CD4-positive, alpha-beta T cell treated with Interleukin-17A for 1 hour (primary cell): ENCODE measurements at places on chromosomes 11 and 22.

DNA sequence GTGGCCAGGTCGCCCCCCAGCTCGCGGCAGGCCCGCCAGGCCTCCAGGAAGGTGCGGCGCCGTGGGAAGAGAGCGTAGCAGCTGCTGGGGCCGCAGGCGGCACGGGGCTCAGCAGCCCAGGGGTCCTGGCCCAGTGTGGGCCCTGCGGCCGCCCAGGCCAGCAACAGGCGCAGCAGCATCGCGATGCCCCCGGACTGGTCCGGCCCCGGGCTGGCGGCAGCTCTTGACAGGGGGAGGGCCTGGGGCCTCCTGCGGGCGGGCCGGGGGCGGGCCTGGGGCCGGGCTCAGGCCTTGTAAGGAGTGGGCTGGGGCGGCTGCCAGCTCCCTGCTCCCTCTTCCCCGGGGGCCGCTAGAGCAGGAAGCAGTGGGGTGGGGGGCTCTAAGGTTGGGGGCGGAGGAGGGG lies at the start of gene CD248:
TSS of gene CD248 (minus strand) at position 196 of the 403 bp plus-strand sequence. CDS start at position 179, 17 bp downstream.
- no peak for DNase-seq

DNA sequence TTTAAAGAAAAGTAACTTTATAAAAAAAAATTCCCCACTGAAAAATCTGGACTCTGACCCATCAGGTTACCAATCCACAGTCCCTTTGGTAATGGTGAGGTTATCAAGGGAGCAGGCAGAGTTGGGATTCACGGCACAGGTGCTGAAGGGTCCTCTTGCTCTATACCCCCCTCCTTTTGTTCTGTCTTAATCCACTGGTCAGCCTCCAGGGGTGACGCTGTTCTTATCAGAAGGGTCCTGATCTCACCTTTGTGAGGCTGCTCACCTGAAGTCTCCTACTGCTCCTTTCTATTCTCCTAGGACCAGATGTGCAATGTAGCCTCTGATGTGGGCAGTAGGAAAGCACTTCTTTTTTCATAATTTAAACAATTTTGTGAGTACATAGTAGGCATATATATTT lies 80.6 kb upstream of the E2F8 start:
- no peak for DNase-seq

GRCh38 chr11:203945-204586 lies 3.1 kb downstream of the BET1L start:
- no peak for DNase-seq

- DNase-seq = no peak
Observed at GRCh38 chr11:86802146-86802545, 1.8 kb downstream of the PRSS23 start.

GRCh38 chr11:14860511-14860910 lies 31.5 kb downstream of the CYP2R1 start:
- DNase-seq = no peak

GRCh38 chr11:10477690-10478046 lies 22.6 kb downstream of the AMPD3 start:
- DNase-seq = no peak

DNA sequence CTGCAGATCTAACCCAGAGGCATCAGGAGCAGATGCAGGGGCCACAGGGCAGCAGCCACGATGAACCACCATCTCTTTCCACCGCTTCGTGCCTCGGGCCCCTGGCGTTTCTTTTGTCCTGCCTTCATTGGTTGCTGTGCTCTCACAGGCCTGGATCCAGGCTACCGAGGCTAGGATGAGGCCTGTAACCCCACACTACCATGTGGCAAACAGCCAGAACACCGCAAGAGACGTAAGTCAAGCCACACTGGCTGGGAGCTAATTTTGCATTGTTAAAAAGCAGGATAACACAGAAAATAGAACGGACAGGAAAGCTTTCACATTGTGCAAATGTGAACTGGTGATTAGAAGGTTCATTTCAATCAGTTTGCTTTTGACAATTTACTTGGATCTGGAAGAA lies 15.7 kb upstream of the ARFGAP3 start:
- DNase-seq = no peak

GRCh38 chr22:45318168-45318557 lies 8.4 kb downstream of the FAM118A start:
- peak; percentile 97 for DNase-seq

GRCh38 chr11:35862666-35863065 lies 81.2 kb upstream of the LDLRAD3 start:
- no peak for DNase-seq

- no peak for DNase-seq
Observed at GRCh38 chr11:91373497-91373896, 851.1 kb upstream of the FAT3 start.

- no peak for DNase-seq
Observed at GRCh38 chr11:16096336-16096735, 260.0 kb downstream of the SOX6 start.

DNA sequence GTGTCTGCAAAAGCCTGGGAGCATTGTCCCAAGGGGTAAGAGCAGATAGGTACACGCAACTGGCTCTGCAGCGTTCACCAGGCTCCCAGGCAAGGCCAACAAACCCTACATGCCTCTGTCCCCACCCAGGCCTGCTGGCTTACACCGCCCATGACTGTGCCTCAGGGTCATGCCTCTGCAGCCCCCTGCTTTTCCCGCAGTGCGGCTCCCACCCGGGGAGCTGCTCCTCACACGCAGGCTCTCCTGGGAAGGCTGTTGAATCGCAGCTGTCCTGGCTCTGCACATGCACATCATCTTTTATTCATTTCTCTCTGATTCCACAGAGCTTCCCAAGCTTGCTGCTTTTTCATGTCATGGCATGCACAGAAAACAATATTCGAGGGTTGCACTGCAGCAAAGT lies 29.2 kb upstream of the B3GAT1 start:
- no peak for DNase-seq

GRCh38 chr11:63769714-63770455 lies 1.3 kb upstream of the ZFTA start:
- no peak for DNase-seq

- no peak for DNase-seq
Observed at GRCh38 chr11:35036639-35037038, 102.3 kb upstream of the CD44 start.

DNA sequence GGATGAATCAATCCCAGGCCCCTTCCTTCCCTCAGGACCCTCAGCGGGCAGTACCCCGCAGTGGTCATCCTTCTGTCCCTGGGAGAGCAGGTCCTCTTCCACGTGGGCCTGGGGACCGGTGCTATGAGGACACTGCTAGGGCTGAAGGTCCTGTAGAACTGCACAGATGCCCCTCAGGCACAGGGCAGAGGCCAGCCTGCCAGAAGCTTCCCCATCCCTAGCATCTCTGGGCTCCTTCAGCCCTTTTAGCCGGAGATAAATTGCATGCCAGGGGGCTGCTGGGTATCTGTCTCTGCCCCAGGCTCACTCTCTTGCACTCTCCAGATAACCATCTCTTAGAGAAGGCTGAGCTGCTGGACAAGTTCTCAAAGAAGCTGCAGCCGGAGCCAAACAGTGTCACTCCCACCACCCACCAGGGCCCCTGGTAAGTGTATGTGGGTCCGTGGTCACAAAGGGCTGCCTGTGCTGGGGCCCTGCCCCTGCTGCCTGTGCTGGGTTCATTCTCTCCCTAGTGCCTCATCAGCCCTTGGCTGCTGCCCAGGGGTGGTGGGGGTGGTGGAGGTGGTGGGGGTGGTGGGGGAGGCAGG lies 2.3 kb downstream of the ATG16L2 start:
- no peak for DNase-seq

- no peak for DNase-seq
Observed at GRCh38 chr11:102683277-102683676, 22.3 kb downstream of the MMP27 start.

GRCh38 chr11:28715726-28716125 lies 607.5 kb downstream of the METTL15 start:
- DNase-seq = no peak

DNA sequence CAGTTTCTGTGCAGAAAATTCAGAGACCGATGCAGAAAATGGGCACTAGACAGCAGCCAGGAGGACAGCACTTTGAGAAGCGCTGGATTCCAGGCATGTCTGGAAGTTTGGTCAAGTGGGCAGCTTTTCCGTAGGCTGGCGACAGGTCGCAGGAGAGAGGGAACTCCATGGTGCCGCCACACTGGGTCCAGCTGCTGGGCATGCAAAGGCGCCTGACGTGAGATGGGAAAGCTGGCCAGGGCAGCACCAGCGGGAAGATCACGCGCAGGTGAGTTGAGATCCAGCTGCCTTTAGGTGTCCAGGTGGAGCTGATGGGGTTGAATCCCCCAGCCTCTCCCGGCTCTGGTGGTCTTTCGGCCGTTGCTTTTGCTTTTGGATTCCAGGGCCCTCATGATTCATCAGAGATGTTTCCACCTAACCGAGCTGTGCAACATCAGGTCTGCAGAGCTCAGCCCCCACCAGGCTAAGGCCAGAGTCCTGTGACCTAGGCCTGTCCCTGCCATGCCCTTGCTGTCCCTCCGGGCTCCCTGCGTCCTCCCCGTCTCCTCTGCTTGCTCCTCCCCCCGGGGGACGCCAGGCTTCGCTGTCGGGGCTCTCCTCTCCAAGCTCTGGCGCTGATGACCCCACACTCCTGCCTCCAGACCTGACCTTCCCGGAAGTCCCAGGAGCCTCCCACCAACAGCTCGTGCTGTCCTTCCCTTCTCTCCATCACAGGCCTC lies 1001.7 kb downstream of the BRD1 start:
- no peak for DNase-seq

DNA sequence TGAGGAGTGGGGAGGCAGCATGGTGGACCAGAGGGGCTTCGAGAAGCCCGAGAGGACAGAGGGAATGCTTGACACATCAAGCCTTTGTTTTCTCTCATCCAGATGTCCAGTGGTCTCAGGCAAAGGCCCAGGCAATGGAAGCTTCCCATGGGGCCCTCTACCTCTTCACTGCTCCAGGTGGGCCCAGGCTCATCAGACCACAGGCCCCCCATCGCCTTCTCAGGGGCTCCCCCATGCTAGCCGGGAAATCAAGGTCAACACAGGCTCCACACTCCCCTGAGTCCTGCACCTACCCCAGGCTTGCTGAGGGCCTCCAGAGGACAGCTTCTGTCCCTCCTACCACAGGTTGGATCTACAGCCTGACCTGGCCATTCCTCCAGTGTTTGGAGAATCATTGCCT lies 157.5 kb downstream of the CHST1 start:
- no peak for DNase-seq

DNA sequence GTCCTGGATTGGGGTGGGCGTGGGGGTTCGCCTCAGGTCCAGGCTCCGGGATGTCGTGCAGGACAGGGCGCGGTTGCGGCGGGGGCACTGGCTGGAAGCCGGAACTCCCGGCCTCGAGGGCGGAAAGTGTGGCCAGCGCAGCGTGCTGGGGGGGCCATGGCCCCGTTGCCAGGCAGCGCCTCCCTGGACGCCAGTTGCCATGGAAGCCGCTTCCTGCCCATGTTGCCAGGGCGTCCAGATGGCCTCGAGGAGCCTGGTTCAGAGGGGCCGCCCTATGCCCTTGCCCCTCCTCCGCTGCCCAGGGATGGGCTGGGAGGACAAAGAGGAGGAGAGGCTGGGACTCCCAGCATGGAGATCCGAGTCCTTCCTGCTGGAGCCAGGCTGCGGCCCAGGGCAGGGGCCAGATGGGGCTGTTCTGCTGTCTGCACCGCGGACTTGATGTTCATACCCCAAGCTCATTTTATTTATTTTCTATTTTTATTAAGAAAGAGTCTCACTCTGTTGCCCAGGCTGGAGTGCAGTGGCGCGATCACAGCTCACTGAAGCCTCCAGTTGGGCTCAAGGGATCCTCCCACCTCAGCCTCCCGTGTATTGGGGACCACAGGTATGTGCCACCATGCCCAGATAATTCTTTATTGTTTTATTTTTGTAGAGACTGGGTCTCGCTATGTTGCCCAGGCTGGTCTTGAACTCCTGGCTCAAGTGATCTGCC lies 4.6 kb upstream of the CCDC188 start:
- DNase-seq = peak; percentile 25

DNA sequence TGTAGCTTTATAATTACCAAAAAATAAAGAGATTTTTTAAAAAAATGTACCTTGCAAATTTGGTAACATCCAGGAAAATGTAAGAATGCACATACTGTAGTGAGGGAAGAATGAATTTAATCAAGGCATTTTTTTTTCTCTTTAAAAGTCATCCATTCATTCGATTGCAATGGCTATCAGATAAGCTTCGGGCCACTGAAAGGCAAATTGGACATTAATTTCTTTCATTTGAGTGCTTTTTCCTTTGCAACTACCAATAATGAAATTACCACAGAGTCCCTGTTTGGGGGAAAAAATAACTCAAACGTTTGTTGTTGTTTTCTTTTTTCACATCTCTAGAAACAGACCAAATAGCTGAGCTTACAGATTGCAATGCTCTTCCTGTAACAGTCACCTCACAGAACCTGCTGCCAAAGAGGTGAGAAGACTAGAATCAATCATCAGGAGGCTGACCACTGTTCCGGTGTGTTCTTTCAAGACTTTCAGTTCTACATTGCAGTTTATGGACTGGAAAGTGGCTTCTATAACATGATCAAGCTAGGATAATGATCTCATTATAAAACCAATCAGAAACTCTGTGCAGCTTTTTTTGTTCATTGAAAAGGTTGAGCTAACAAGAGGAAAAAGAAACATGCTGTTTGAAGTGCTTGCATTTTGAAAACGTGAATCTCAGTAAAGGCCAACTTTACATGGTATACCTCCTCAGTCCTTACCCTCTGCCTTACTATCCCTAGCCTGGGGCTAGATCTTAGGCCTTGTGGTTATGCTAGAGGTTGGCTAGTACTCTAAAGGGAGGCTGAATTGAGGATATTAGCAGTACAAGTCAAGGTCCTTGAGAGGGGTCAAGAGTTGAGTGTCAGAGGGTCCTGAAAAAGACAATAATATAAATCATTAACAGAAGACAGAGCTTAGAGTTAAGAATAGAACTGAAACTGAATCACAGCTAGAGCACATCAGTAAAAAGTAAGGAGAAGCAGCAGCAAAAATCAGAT lies 1276.1 kb downstream of the LRRC4C start:
- no peak for DNase-seq

GRCh38 chr11:131717616-131718015 lies 347.2 kb downstream of the NTM start:
- DNase-seq = no peak

DNA sequence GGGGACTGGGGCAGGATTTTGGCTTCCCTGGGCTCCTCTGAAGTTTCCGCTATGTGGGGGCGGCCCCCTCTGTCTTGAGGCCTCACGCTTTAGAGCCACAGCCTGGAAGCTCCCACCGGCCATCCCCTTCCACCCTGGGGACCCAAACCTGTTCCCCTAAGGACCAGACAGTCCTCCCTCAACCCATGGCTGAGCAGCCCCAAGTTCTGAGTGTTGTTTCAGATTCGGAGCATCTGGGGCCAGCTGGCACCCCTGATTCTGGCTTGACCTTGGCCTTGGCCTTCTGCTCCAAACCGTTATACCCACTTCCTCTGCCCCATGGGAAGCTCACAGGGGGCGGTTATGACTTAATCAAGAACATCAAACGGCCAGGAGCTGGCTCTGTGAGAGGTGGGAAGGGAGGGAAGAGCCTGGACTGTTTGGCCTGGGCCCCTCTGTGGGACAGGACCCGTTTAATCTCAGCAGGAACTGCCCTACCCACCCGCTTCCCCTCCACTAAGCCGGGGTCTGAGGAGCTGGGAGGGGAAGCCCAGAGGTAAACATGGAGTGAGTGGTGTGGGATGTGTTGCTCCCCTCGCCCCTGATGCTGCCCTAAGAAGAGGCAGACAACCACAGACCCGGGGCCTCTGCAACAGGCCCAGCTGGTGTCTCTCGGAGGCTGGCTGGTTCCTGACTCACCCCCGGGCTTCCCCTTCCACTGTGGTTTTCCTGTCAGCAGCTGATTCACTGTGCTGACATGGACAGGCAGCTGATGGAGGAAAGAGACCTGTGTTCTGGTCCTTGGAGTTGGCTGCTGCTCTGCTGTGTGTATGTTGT lies 3.4 kb downstream of the CD82 start:
- peak; percentile 90 for DNase-seq

GRCh38 chr11:93067881-93068390 lies 98.5 kb downstream of the MTNR1B start:
- DNase-seq = no peak

GRCh38 chr11:95716266-95716665 lies 73.3 kb downstream of the FAM76B start:
- no peak for DNase-seq
